ENCODE measurements at places on chromosomes 11 and 22.

DNA sequence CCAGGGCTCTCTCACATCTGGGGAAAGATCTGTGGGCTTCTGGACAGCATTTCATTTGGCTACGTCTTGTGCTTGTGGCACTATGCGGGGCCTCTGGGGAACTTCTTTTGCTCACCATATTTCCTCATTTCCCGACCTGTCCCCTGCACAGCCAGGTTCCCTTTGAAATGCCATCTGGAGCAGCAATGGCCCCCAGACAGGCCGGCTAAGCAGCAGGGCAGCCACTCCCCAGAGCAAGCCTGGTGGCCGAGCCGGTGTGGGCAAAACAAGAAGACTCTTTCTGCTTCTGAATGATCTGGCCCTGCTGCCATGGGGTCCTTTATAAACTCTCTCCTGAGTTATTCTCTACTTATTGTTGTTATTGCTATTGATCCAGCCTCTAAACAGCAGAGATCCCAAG, 190.7 kb upstream of the NECTIN1 start:
- DNase-seq: no peak

DNA sequence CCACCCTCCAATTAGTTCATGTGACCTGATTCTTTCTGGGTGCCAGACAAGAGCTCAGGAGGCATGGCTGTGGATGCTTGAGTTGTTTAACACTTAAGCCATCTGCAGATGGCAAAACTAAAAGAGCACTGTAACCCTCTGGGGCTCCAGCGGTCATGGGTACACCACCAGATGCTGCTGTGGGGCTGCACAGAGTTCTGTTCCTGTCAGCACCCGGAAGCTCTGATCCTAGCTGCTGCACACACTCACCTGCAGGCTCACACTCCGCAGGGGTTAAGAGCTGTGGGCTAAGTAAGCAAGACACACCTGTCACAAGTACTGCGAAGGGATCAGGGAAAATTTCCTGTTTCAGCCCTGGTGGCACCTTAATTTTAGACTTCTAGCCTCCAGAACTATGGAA, 307.8 kb downstream of the C11orf87 start:
- no peak for DNase-seq

DNA sequence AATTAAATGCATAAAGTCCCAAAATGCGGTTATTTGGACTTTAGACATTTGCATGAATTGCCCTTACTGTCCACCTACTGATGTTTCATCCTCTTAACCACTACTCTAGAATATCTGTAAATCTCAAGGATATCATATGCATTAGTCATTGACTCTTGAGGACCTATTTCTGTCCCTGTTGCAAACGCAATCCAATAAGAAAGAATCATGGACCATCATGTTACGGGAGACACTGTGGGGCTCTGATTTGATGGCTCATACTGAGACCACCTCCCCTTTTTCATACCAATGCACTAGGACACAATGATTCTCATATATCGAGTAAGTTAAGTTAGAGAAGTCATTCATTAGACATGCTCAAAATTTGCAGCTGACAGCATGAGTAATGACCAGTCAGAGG, 14.4 kb downstream of the POU2AF2 start:
- no peak for DNase-seq

DNA sequence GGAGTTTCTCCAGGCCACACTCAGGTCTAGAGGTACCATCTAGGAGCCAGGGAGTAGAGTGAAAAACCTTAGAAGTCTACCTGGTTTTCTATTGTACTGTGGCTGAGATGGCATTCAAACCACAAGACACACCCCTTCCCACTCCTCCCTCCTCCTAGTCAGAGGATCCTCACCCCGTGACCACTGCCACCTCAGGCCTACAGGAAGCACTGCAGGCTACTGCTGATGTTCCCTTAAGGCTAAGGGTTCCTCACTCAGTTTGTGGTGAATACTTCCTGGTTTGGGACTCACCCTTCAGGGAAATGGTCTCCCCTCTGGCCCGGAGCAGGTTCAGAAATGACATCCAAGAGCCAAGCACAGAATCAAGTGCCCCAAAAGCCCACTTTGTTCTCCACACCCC, 1293.9 kb downstream of the JRKL start:
- no peak for DNase-seq

DNA sequence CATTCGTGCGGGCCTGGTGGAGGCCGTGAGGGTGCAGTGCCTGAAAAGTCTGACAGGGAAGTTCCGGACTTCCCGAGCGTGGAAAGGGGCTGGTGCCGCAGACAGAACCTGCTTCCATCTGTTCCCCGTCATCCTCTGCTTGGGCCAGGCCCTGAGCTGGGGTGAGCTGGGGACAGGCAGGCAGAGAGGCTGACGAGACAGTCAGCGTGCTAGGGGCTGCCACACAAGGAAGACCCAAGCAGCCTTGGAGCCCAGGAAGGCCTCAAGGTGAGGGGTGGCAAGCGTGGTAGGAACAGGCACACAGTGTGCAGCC, 25.5 kb downstream of the NADSYN1 start:
- no peak for DNase-seq

DNA sequence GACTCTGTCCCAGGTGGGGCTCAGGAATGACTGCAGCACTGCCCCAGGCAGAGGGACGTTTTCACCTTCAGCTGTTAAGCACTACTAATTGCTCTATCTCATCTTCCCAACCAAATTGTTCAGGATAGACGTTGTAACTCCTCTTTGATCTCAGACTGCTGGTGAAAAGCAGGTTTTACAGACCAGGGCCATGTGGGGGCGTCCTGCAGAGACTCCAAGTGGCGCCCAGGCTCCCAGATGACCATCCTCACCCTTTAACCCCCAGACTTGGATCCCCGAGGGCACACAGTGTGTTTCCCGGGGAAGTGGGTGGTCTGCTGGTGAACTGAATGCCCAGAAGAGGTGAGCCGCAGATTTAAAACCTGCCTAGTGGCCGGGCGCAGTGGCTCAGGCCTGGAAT, 23.9 kb downstream of the FADD start:
- no peak for DNase-seq

DNA sequence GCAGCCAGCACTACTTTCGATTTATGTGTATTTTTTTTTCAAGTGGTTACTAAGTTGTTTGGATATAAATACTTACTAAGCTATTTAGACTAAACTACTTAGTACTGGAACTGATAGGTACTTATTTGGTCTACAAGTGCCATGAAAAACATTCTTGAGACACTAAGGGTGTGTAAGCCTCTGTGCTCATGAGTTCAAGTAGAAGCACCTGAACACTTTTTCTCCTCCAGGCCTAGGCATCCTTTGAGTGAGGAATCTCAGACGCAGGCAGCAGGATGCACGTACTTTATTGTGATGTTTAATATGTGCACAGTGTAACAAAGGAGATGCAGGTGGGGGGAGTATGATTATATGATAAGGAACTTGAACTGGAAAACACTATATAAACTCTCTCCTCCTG, 7.8 kb downstream of the TESMIN start:
- no peak for DNase-seq

- no peak for DNase-seq
Observed at GRCh38 chr11:22337596-22338485, at the start of gene SLC17A6. SLC17A6 (plus strand) TSS chr11:22338381; CDS start chr11:22338534, 153 bp downstream.

GRCh38 chr11:70700871-70701270, 302.5 kb downstream of the CTTN start:
- DNase-seq: no peak

DNA sequence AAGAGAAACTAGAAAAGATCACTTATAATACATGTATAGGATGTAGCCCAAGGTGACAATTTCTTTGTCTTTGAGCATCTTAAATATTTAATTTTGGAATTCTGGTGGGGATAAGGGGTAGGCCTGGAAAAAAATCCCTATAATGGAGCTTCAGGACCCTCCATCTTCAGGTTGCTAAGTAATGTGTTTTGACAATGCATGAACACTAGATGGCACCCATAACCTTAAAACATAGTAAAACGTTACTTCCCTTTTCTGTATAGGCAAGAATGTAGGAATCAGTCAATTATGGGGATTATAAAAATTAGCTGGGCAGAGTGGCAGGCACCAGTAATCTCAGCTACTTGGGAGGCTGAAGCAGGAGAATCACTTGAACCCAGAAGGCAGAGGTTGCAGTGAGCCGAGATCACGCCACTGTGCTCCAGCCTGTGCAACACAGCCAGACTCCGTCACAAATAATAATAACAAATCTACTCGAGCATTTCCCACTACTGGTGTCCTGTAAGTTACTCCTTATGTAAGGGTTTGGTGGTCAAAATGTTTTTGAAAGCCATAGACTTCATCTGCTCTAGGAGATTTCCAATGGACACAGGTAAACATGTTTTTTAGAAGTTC, 541.9 kb upstream of the CCDC90B start:
- DNase-seq: no peak

- no peak for DNase-seq
Observed at GRCh38 chr11:5514841-5515240, 1.7 kb downstream of the UBQLNL start.

- no peak for DNase-seq
Observed at GRCh38 chr11:3189196-3189843, 24.2 kb upstream of the OSBPL5 start.

DNA sequence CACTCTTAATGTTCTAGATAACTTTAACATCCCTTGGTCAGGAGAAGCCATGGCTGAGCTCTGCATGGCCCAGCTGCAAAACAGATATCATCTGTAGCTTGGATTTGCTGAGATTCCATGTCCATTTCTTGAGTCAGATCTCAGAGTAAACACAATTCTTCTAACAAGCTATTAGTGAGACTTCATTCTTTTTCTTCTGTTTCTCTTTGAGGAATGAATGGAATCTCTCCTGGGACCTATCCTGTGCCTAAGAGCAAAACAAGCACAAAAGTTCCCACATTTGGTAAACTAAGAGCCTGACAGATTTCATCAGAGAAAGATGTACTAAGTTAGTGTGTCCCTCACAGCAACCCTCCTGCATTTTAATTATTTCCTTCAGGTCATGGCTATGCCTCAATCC, 142.8 kb downstream of the MAML2 start:
- peak; percentile 92 for DNase-seq

DNA sequence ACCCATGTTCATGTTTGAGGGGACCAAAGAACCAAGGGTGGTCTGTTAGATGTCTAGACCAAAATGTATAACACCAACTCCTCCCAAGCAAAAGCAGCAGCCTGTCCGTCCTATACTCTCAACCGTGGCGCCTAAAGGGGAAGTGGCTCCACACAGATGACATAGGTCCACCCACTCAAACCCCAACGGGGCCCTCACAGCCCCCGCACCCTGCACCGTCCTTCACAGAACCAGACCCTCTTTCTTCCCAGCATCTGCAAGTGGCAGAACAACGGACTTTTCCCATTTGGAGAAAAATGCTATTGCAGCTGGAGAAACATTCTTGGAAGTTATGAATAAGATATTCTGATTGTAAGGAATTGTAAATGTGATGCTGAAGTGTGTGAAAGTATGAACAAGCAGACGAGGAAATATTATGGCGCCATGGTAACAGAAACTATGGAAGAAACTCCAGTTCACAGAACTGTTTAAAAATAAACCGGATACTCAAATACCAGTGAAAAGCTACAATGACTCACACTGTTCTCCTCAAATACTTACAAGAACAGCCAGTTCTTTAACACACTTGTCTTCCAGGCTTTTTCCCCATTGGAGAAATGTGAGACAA, 76.5 kb upstream of the ARFGAP3 start:
- peak; percentile 93 for DNase-seq

DNA sequence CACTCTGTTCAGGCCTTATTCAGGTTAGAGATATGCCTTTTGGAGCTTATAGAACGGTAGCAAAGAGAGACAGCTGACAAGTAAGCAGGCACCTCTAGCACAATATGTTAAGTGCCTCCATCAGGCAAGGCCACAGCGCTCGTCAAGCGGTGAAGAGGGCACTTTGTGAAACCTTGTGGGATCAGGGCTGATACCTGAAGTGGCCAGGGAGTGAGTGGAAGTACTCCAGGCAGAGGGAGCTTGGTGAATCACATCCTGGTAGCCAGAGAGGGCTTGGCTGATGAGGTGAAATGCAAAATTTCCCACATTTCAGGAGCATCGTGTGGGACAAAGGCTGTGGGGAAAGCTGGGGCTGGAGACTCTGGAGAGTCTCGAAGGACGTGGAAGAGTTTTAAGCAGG, 87.4 kb downstream of the PKNOX2 start:
- no peak for DNase-seq

- DNase-seq: no peak
Observed at GRCh38 chr11:14975252-14975587, 3.1 kb upstream of the CALCA start.

DNA sequence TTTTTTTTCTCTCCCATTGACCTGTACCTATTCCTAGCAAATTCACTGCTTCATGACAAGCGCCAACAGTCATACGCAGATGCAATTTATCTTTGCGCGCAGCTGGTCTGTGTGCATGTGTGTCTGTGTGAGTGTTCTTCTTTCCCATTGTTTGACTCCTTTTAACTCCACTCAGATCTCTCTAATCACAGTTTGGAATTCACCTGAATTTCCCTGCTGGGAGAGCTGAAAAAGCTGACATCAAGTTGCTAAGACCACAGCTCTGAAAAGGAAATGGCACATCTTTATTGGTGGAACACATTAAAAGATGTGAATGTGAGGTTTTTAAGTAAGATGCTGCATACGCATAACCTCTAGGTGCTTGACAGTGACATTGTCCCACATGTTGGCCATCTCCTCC, 187.4 kb upstream of the MTMR2 start:
- DNase-seq: no peak

Measured in AG04449 (cell line).